Spleen (tissue), 13 donors: ENCODE measurements at places on chromosomes 16 and 17. TPM values are rescaled to one million over a fixed set of nuclear protein-coding genes. Genes with fewer than 3 reads are reported as not detected.

OR4D1 gene
- polyA plus RNA-seq, result 0.23 TPM

RAB37 gene
- 37.6 TPM for polyA plus RNA-seq

TGFB1I1 gene
- polyA plus RNA-seq, result 23.6 TPM

KRTAP17-1 gene
- not detected for polyA plus RNA-seq

SMTNL2 gene
- polyA plus RNA-seq, result 0.67 TPM

EME1 gene
- 1.1 TPM for polyA plus RNA-seq

KRTAP2-3 gene
- not detected for polyA plus RNA-seq

ZDHHC1 gene
- polyA plus RNA-seq, result 6.0 TPM

GFAP gene
- polyA plus RNA-seq, result not detected

SLFN14 gene
- polyA plus RNA-seq, result 0.03 TPM

MFAP4 gene
- 17.8 TPM for polyA plus RNA-seq
